Bronchial epithelial cell (primary cell): ENCODE measurements at places on chromosomes 7 and 10.
A peak's percentile ranks its signal among the peaks of the same experiment; 100 is the strongest.

DNA sequence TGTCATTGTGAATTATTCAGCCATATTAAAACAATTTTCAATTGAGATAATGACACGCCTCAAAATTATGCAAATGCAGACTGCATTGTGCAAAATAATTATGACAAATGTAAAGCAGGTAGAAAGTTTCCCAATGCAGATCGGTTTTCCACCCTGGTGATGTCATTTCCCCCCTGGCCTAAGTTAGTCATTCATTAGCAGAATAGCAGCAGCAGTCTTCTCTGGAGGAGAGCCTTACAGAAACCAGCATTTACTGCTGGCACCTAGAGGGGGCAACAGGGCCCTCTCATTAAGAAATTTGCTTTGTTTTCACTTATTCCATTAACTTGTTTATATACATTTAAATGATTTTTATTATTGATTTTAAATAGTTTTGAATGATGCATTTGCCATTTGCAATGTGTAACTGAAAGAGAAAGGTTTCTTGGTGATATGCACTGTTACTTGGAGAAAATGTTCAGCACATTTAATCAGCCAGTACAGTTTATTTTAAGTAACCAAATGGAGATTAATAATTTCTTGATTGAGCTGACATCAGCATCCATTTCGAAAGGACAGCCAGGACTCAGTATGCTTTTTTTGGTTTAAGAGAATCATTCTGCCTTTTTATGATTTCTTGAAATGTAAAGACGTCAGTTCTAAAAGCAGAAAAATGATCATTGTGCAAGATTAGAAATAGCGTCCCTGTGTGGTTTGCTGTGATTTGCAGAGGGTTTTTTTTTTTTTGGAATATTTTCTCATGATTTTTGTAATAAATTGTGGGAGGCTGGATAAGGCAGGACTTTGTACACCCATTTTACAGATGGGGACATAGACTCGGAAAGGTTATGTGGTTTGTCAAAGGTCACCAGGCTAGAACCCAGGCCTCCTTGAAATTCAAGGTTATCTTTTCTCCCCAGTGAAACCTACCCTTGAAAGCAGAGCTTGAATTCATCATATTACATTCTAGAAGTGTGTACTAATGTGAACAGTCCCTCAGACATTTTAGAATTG is 3.5 kb downstream of the ARID5B start:
- DNase-seq = peak; percentile 97

DNA sequence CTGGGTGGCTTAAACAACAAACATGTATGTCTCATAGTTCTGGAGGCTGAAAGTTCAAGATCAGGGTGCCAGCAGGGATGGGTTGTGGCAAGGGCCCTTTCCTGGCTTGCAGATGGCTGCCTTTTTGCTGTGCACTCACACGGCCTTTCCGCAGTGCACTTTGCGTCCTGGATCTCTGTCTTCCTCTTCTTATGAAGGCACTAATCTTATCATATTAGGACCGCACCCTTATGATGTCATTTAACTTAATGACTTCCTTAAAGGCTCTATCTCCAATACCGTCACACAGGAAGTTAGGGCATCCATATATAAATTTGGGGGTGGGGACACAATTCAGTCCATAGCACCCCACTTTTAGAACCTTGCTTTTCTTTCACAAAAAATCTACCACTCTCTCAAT is 255.2 kb downstream of the SNX13 start:
- DNase-seq = no peak

- no peak for DNase-seq
Measured at GRCh38 chr7:146575903-146576302, 459.3 kb downstream of the CNTNAP2 start.

GRCh38 chr7:44791278-44792219 is 4.9 kb upstream of the PPIA start:
- DNase-seq = no peak

DNA sequence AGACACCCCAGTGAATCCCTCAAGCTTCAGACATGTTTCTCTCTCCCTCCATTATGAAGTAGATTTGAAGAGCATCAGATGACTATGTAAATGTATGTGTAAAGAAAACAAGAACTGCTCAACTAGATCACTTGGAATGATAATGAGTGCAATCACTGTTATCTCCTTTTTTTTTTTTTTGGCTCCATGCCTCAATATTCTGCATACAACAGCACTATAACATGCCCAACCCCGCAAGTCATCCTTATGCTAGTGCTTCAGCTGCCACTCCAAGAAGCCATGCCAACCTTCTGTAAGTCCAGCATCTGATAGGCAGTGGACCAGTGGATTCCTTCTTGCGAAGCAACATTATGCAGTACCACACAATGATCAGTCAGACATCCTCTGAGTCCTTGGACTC is 133.7 kb downstream of the TFPI2 start:
- DNase-seq = no peak
